ENCODE measurements at places on chromosomes 2 and 18. TPM values are rescaled to one million over a fixed set of nuclear protein-coding genes. Genes with fewer than 3 reads are reported as not detected.
A peak's percentile ranks its signal among the peaks of the same experiment; 100 is the strongest.

- no peak for DNase-seq
- H3K27me3 ChIP-seq, result no peaks in the 10 kb centered on the region
- H3K36me3 ChIP-seq, result peaks cover 26% of the 10 kb centered on the region
- no peak overlapping the region for H3K27ac ChIP-seq
These were observed 69.9 kb downstream of the COA5 start for GRCh38 chr2:98538280-98539041.

GRCh38 chr2:37523814-37524362 lies 147.6 kb downstream of the CDC42EP3 start:
- no peaks in the 10 kb centered on the region for H3K36me3 ChIP-seq
- no peaks in the 10 kb centered on the region for H3K27me3 ChIP-seq
- H3K4me3 ChIP-seq, result no peak overlapping the region
- H3K4me1 ChIP-seq, result peaks cover 38% of the 10 kb centered on the region
- peak; percentile 86 for DNase-seq

RHOB gene
- total RNA-seq, result 924 TPM

LRRTM1 gene
- total RNA-seq, result 1.5 TPM

DNA sequence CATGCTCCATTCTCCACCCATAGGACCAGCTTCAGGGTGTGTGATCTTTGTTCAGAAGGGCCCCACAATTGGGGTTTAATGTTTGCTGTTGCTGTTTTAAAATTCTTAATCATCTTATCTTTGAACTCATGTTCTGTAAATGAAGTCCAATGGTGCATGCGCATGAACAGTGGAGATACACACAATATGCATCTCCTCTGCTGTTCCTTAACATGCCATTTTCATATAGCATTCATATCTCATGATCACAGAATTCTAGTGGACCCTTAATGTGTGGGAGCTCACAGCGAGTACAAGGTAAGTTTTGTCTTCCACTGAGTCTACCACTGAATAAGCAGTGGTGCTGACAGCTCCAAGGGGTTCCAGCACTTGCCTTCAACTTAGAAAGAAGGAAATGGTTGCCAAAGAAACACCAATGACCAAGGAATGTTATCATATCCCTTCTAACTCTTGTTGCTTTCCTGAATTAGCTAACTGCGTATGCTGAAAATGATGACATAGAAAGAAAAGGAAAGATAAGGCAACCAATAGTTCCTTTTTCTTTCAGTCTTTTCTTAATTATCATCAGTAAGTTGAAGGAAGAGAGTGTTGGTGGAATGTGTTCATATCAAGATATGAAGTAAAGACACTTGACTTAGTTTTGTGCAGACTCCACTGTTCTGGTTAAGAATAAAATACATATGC lies 258.9 kb upstream of the FBXO11 start:
- no peaks in the 10 kb centered on the region for H3K36me3 ChIP-seq
- no peak overlapping the region for H3K27ac ChIP-seq
- H3K4me1 ChIP-seq, result no peaks in the 10 kb centered on the region
- H3K4me3 ChIP-seq, result no peak overlapping the region

GRCh38 chr2:70675862-70676261 lies 92.1 kb downstream of the ADD2 start:
- H3K36me3 ChIP-seq, result no peaks in the 10 kb centered on the region
- H3K4me1 ChIP-seq, result no peaks in the 10 kb centered on the region
- no peak overlapping the region for H3K27ac ChIP-seq
- DNase-seq, result peak; percentile 4
- no peak overlapping the region for H3K4me3 ChIP-seq

- peaks cover 30% of the 10 kb centered on the region for H3K4me1 ChIP-seq
- H3K27ac ChIP-seq, result no peak overlapping the region
- H3K4me3 ChIP-seq, result no peak overlapping the region
- no peak for DNase-seq
These were observed 8.0 kb downstream of the E2F6 start for GRCh38 chr2:11457935-11458334.

- H3K36me3 ChIP-seq, result no peaks in the 10 kb centered on the region
- H3K4me3 ChIP-seq, result no peak overlapping the region
- no peaks in the 10 kb centered on the region for H3K27me3 ChIP-seq
- peak overlapping the region; percentile 74 for H3K27ac ChIP-seq
- DNase-seq, result no peak
- peaks cover 91% of the 10 kb centered on the region for H3K4me1 ChIP-seq
These were observed 569.3 kb downstream of the TNS1 start for GRCh38 chr2:217433522-217433921.

RUFY4 gene
- total RNA-seq, result 0.16 TPM

XPO1 gene
- 110 TPM for total RNA-seq
